ENCODE measurements at places on chromosomes 1 and 21.

GRCh38 chr1:29504196-29504595 lies 267.9 kb downstream of the PTPRU start:
- no peak for DNase-seq

GRCh38 chr1:221718381-221719277 lies 23.3 kb downstream of the DUSP10 start:
- DNase-seq = no peak

DNA sequence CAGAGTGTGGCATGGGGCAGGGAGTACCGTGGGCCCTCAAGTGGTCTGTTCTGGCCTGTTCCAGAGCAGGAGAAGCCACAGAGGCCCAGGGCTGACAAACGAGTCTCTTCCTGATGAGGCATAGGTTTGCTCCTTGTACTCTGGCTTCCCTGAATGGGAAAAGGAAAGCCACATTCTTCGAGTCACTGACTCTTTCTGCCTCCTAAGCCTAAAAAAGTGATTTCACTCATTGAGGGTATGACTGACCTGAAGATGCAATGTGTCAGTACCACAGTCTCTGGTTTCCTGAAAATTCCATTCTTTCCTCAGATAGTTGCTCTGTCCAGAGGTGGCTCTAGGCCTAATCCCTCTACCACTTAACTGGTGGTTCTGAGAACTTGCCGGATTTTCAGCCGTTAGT lies 92.3 kb downstream of the KCNN3 start:
- DNase-seq = no peak

- DNase-seq = no peak
These were observed 26.3 kb downstream of the KCNN3 start for GRCh38 chr1:154843636-154844296.

- no peak for DNase-seq
These were observed 83.4 kb downstream of the ATF6 start for GRCh38 chr1:161849518-161849917.

DNA sequence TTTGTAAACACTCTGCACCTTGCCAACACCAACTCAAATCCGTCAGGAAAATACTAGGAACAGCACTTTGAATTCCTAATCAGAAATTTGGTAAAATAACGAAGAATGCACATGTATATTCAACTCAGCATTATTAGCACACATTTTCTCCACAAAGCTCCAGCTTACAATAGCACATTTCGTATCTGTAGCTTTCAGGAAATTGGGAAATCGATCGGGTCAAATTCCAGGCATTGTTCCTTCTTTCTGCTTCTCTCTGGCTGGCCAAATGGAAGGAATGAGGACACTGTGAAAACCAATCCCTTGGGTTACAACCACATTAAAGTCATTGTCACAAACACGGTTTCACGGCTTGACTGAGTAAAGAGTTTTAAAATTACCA lies 58.6 kb downstream of the NPHP4 start:
- no peak for DNase-seq

GRCh38 chr1:97647776-97648175 lies 273.1 kb downstream of the DPYD start:
- no peak for DNase-seq

- DNase-seq = no peak
These were observed 126.0 kb upstream of the UBE2U start for GRCh38 chr1:64077281-64077940.
